SJSA1 (cell line): ENCODE measurements at places on chromosomes 5 and 9. TPM values are rescaled to one million over a fixed set of nuclear protein-coding genes. Genes with fewer than 3 reads are reported as not detected.

- DNase-seq: no peak
Measured at GRCh38 chr5:14325369-14325768, 182.2 kb downstream of the TRIO start.

DNA sequence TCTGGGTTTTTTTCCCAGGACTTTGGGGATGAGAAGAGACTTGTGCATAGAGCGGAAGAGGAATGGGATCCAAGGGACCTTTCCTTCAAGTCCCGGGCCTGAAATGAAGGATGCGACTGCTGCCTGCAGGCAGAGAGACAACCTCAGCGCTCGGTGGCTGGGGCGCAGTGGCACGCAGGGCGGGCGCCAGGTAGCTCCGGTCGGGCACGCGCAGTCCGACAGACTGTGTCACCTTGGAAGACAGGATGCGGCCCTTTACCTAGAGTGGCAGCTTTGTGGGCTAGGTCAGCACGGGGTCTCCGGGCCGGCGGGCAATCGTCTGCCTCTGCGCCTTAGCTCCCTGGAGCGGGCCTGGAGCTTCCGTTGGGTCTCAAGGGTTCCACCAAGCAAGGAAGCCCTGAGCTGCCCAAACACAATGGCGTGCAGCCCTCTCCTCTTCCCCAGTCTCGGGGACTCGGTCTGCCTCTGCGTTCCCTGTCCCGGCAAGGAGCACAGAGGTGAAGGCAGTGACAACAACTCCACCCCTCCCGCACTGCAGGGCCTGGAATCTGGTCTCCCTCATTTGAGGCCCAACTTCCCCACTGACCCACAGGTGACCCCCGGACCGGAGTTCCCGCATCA, 6.0 kb downstream of the BARX1 start:
- no peak for DNase-seq

GRCh38 chr5:95633671-95634070, 12.9 kb upstream of the RFESD start:
- DNase-seq: no peak

- no peak for DNase-seq
Measured at GRCh38 chr5:60842871-60843385, 1.1 kb downstream of the ELOVL7 start.

ZDHHC11 gene
- 0.05 TPM in 1 of 2 replicates, not detected in the other for total RNA-seq
